Left ventricle myocardium inferior (tissue), 1 donor: ENCODE measurements at places on chromosomes 11 and 22. TPM values are rescaled to one million over a fixed set of nuclear protein-coding genes. Genes with fewer than 3 reads are reported as not detected.

The OR5J2 gene
- not detected for total RNA-seq

GRCh38 chr11:20117291-20117690, 43.0 kb downstream of the DBX1 start:
- DNase-seq: no peak

The APOBEC3H gene
- 0.41 TPM for total RNA-seq

DNA sequence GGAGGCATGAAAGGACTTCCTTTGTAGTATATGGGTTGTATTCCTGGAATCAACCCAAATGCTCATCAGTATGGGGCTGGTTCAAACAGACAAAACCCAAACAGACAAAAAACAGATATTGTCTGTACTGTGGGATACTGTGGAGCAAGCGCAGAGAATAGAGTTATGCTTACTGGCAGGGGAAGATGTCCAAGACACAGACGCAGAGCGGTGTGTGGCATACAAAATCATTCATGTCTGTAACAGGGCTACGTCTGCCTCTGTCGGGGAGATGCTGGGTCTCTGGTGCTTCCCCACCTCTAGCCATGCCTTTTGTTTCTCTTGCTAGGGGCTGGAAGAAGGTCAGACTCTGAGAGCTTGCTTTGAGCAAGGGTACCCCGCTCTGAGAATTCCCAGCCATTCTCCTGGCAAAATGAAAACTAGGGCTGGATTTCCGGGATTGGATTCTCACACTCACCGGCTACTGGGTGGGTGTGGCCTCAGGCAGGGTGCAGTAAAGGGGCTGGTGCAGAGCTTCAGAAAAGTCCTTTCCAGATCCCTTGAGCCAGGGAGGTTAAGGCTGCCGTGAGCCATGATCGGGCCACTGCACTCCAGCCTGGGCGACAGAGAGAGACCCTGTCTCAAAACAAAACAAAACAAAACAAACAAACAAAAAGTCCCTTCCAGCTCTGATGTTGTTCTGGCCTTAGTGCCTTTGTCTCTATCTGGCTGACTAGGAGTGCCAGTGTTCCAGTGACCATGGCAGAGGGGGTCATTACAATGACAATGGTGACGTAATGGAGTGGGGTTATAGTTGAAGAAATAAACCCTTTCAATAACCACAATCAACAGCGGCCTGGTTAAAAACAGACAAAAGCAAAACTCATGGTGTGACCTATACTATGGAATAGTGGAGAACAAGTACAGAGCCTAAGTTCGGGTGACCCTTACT, 2.9 kb upstream of the ABCC8 start:
- DNase-seq: no peak

- DNase-seq: no peak
These were observed 935 bp downstream of the TRIM68 start for GRCh38 chr11:4607096-4607495.

The TPBGL gene
- total RNA-seq: 0.16 TPM

DNA sequence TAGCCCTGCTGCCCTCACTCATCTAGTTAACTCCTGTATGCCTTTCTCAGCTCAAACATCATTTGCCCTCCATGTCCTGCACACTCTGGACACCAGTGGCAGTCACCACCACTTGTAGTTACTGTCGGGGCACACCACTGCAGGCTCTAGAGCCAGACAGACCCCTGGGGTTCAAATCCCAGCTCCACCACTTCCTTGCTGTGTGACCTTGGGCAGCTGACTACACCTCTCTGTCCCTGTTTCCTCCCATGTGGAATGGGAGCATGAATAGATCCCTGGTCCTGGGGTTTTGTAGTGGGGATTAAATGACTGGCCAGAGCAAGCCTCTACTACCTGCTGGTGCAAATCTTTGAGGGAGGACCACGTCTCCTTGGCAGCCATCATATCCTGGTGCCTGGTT, 7.8 kb upstream of the IFT27 start:
- DNase-seq: no peak

GRCh38 chr11:64718084-64718779, 4.8 kb downstream of the NRXN2 start:
- DNase-seq: no peak

GRCh38 chr11:35223991-35224390, 85.0 kb downstream of the CD44 start:
- DNase-seq: no peak

The ALDH3B1 gene
- total RNA-seq: 3.7 TPM

DNA sequence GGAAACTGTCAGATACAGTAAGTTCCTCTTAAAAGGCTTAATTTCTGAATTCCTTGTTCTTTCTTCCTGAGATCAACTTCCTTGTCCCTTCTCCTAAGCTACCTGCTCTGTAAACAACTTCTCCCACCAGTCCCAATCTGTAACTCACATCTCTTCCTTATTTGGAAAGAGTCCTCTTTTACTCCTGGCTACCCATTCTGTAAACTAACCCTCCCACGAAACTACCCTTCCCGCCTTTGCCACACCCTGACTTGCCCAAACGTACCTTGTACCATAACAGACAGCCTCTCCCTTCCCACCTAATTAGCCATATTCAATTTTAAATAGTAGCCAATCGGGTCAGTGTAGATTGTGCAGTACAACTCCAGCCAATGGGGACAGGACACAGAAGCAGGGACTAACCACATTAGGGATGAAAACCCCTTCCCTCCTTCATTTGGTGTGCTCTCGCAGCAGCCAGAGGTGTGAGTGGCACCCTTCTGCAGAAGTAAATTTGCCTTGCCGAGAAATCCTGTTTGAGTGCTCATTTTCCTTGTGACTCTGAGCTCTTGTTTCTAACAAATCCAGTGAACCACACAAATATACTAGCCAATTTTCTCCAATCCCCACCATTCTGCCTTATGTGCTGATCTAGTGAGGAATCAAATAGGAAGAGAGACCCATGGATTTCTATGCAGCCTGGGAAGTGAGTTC, 49.5 kb downstream of the ZNF280B start:
- no peak for DNase-seq
